ENCODE measurements at places on chromosomes 1 and 21. TPM values are rescaled to one million over a fixed set of nuclear protein-coding genes. Genes with fewer than 3 reads are reported as not detected.

- peaks cover 24% of the 10 kb centered on the region for H3K36me3 ChIP-seq
- H3K27ac ChIP-seq, result peak overlapping the region; percentile 100
- H3K27me3 ChIP-seq, result no peaks in the 10 kb centered on the region
- DNase-seq, result no peak
- H3K4me1 ChIP-seq, result peaks cover 6% of the 10 kb centered on the region
- H3K4me3 ChIP-seq, result peak overlapping the region; percentile 100
These were observed 1.2 kb downstream of the RSRP1 start for GRCh38 chr1:25245809-25246599.

- H3K36me3 ChIP-seq, result peaks cover 17% of the 10 kb centered on the region
- H3K27ac ChIP-seq, result no peak overlapping the region
- H3K27me3 ChIP-seq, result no peaks in the 10 kb centered on the region
- H3K4me3 ChIP-seq, result no peak overlapping the region
These were observed 19.4 kb downstream of the F11R start for GRCh38 chr1:161001525-161001924.

The NR1I3 gene
- not detected for total RNA-seq

- H3K27me3 ChIP-seq, result peaks cover 6% of the 10 kb centered on the region
- H3K4me1 ChIP-seq, result peaks cover 21% of the 10 kb centered on the region
- H3K4me3 ChIP-seq, result no peak overlapping the region
- no peaks in the 10 kb centered on the region for H3K36me3 ChIP-seq
- DNase-seq, result no peak
These were observed 30.7 kb upstream of the SLC19A1 start for GRCh38 chr21:45572783-45573451.

The TP73 gene
- 0.71 TPM for total RNA-seq

- H3K4me1 ChIP-seq, result peaks cover 51% of the 10 kb centered on the region
- peak overlapping the region; percentile 69 for H3K27ac ChIP-seq
- H3K36me3 ChIP-seq, result no peaks in the 10 kb centered on the region
- H3K4me3 ChIP-seq, result peak overlapping the region; percentile 52
These were observed 49.7 kb downstream of the RASSF5 start for GRCh38 chr1:206556750-206557635.

- H3K27ac ChIP-seq, result no peak overlapping the region
- H3K4me3 ChIP-seq, result no peak overlapping the region
- no peaks in the 10 kb centered on the region for H3K27me3 ChIP-seq
- H3K4me1 ChIP-seq, result no peaks in the 10 kb centered on the region
These were observed 33.6 kb downstream of the RGS21 start for GRCh38 chr1:192350356-192350755.

The FTCD gene
- total RNA-seq, result 0.66 TPM

DNA sequence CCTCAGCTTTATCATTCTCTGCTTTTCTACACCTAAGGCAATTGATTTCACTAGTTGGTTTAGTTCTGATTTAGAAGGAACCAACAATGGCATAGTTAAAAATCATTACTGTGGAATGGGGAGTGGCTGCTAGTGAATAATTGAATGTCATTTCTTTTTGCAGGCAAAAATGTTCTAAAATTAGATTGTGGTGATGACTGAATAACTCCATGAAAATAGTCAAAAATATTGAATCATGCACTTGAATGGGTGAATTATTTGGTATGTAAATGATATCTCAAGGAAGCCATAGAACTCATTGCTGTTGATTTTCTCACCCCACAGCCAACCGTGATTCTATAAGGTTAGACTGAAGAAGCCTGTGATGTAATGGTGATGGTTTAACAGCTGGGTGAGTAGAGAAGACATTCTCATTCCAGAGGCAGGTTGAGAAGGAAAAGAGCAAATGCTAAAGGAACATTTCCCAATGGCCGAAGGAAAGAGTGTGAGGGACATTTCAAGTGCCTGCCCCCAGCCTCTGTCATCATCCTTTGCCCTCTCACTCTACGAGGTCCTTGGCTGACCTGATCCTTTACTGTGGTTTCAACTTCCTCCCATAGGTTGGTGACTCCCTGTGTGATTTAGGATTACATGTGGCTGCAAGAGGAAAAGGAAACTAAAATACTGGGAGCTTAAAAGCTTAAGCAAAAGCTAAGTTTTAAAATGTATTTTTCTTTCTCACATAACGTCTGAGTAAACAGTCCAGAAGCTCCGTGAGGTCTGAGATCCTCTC, 12.5 kb downstream of the OVAAL start:
- no peak for DNase-seq

GRCh38 chr1:206518206-206518605, 10.9 kb downstream of the RASSF5 start:
- peaks cover 3% of the 10 kb centered on the region for H3K27me3 ChIP-seq
- H3K27ac ChIP-seq, result no peak overlapping the region

DNA sequence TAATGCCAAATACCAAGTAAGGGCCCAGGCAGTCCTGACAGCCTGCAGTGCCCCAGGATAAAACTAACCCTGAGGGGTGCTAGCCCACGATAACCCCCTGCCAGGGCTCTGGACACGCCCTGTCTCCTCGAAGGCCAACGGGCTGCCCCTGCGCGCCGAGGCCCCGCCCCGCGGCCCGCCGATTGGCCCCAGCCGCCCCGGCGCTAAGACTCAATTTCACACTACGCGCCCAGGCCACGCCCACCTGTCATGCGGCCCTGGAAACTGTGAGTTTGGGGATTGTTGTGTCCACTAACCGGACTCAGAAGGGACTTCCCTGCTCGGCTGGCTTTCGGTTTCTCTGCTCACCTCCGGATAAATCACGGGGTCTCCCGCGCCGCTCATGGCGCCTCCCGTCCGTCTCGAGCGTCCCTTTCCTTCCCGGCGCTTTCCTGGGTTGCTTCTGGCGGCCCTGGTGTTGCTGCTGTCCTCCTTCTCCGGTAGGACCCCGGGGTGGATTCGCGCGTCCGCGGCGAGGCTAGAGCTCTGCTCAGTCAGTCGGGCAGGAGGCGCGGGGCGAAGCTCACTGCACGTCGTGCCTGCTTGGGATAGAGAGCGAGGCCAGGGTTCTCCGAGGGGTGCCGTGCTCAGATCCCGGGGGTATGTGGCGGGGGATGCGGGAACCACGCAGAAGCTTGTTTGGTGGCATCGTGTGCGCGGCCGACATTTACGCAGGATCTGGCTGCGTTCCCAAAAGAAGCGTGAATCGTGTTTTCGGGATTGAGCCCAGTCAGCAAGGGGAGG, at the start of gene CR1L:
CR1L (plus strand) TSS at position 282 of the 783 bp plus-strand sequence; CDS start at position 383, 101 bp downstream.
- peak; percentile 87 for DNase-seq
- H3K4me1 ChIP-seq, result peaks cover 6% of the 10 kb centered on the region
- H3K27ac ChIP-seq, result no peak within 1 kb of the TSS
- H3K36me3 ChIP-seq, result no peaks in the 10 kb centered on the region
- H3K4me3 ChIP-seq, result peak within 1 kb of the TSS; percentile 48
- H3K27me3 ChIP-seq, result peaks cover 22% of the 10 kb centered on the region

DNA sequence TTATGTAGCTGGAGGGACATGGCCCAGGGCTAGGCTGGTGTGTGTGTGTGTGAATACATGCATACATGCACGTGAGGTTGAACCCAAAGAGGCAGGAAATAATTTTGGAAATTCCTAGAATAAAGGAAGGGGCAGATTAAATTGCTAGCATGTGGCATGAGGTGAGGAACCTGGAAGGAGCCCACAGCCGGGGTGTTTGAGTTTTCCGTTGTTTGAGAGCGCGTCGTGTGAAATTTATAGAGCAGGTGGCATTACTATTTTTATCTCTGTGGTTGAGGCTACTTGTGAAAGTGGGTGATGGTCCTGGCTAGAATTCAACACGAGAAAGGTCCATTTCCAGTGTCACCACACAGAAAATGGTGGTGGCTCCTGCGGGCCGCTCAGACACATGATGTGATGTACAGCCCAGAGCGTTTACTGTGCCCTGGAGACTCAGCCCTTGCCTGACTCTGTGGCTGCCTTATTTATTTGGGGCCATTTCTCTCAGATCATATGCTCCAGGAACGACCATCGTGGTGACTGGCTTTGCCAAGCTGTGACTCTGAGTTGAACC, 48.0 kb downstream of the BACE2 start:
- H3K4me3 ChIP-seq, result no peak overlapping the region
- no peak for DNase-seq
- no peaks in the 10 kb centered on the region for H3K27me3 ChIP-seq
- H3K4me1 ChIP-seq, result peaks cover 12% of the 10 kb centered on the region
- no peak overlapping the region for H3K27ac ChIP-seq

- no peaks in the 10 kb centered on the region for H3K27me3 ChIP-seq
- DNase-seq, result no peak
- H3K36me3 ChIP-seq, result no peaks in the 10 kb centered on the region
- no peak overlapping the region for H3K4me3 ChIP-seq
These were observed 51.0 kb downstream of the PLPPR4 start for GRCh38 chr1:99315305-99315704.

The COL24A1 gene
- total RNA-seq, result 8.2 TPM

DNA sequence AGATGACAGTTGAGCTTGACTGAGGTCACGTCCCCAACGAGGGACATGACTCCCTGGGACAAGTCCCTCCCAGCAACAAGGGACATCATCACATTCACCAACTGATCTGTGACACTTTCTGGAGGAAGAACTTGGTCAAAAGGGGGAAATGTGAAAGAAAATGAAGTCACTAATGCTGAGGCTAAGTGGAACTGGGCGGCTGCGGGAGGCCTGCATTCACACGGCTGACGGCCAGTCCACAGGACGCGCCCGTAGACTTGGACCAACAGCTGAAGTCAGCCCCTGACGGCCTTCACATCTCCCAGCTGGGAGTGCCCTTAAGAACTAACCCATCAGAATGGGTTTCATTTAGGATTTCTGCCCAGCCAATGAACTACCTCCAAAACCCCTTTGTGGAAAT, 26.6 kb downstream of the POFUT2 start:
- H3K27ac ChIP-seq, result no peak overlapping the region
- H3K4me1 ChIP-seq, result peaks cover 26% of the 10 kb centered on the region
- peaks cover 34% of the 10 kb centered on the region for H3K36me3 ChIP-seq

DNA sequence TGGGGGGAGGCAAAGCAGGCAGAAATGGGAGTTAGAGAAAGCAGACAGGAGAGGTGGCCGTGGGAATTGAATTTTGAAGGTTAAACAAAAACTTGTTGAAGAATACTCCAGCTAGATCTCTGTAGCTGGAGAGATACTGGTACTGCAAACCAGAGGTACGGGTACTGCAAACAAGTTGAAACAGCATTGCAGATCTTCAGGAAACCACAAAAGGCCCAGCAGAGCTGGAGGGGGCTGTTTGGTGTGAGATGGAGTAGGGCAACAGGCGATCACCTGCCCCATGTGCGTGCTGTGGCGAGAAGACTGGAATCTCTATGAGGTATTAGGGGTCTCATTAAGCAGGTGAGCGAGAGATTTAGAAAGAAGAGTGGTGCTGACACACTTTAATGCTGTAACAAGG, 77.7 kb upstream of the RGS4 start:
- no peak overlapping the region for H3K27ac ChIP-seq
- no peak overlapping the region for H3K4me3 ChIP-seq
- H3K27me3 ChIP-seq, result no peaks in the 10 kb centered on the region

GRCh38 chr1:177227978-177228692, 57.4 kb downstream of the BRINP2 start:
- H3K27ac ChIP-seq, result no peak overlapping the region
- peaks cover 8% of the 10 kb centered on the region for H3K27me3 ChIP-seq
- no peaks in the 10 kb centered on the region for H3K36me3 ChIP-seq
- DNase-seq, result no peak

The ZFP69 gene
- 4.0 TPM for total RNA-seq

The CFHR2 gene
- not detected for total RNA-seq

GRCh38 chr1:163250382-163250974, 47.8 kb upstream of the RGS5 start:
- no peak for DNase-seq
- no peaks in the 10 kb centered on the region for H3K36me3 ChIP-seq
- H3K27ac ChIP-seq, result no peak overlapping the region
- no peaks in the 10 kb centered on the region for H3K4me1 ChIP-seq
- H3K4me3 ChIP-seq, result no peak overlapping the region

GRCh38 chr1:206105464-206105995, 11.7 kb downstream of the AVPR1B start:
- H3K4me3 ChIP-seq, result no peak overlapping the region
- no peaks in the 10 kb centered on the region for H3K27me3 ChIP-seq
- no peaks in the 10 kb centered on the region for H3K36me3 ChIP-seq
- H3K4me1 ChIP-seq, result peaks cover 10% of the 10 kb centered on the region

DNA sequence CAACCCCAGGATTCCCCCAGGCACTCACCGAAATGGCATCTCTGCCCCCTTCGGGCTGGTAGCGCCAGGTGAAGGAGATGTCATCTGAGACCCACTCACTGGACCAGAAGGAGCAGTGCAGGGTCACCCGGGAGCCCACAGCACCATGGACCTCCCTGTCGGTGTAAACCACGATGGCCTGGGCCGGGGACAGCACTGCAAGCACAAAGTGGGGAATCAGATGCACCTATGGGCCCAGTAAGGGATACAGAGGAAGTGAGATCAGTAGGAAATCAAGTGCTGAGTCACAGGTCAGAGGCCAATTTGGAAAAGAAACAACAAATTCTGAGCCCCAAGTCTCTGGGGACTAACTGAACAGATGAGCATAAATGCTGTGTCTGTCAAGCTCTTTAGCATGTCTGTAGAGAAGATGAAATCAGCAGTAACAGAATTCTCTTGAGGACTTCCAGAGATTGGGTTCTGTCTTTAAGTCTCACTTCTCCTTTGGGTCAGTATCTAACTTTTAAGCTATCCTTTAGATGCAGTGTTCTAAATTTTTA, 2.5 kb downstream of the MPZ start:
- H3K27ac ChIP-seq, result peak overlapping the region; percentile 62
- no peaks in the 10 kb centered on the region for H3K36me3 ChIP-seq
- H3K27me3 ChIP-seq, result peaks cover 14% of the 10 kb centered on the region
- H3K4me3 ChIP-seq, result no peak overlapping the region
- DNase-seq, result peak; percentile 72

DNA sequence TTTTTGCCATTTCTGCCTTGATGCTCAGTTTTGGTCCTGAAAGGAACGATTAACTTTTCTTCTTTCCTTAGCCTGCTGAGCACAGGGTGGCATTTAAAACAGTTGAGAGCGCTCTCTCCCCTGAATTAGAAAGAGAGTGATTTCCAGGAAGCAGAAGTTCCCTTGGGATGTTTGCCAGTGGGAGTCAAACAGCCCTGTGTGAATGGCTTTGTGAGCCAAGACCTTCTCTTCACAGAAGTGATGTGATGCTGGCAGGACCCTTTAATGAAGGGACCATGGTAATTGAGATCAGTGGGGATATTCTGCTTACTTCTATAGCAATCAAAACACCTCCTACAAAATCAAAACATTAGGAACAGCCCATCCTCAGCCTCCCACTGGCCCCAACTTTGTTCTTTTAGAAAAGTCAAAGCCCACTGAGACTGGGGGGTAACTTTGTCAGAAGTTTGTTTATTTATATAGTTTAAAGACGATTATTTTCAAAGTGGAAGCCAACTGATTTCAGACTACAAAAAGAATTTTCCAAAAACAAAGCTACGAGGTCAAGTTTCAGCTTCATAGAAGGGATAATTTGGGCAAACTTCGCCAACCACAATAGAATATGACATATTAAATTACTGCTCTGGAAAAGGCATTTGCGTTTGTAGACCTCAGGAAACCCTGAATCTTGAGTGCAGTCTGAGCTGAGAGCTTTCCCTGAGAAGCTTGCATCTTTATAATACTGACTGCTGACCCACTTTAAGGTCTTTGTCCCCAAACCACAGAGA, 122.7 kb downstream of the GABPA start:
- H3K4me1 ChIP-seq, result no peaks in the 10 kb centered on the region
- H3K27me3 ChIP-seq, result no peaks in the 10 kb centered on the region
- H3K36me3 ChIP-seq, result no peaks in the 10 kb centered on the region
- no peak overlapping the region for H3K4me3 ChIP-seq
- no peak overlapping the region for H3K27ac ChIP-seq

All from muscle of leg (tissue), 16 donors.